ENCODE measurements at places on chromosomes 7 and 10.

DNA sequence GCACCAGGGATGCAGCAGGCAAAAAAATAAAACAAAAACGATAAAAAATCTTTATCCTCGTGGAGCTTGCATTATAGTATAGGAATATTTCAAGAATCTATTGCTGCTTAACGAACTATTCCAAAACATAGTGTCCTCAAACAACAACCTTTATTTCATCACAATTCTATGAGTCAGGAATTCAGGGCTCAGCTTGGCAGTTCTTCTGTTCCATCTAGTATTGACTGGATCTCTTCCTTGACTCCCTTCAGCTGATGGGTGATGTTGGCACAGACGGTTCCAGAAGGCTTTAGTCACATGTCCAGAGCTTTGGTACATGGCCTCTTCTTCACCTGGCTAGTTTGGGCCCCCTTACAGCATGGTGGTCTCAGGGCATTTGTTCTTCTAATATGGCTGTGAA is 88.0 kb downstream of the RTKN2 start:
- DNase-seq, result no peak

- DNase-seq, result no peak
Observed at GRCh38 chr7:74617180-74617744, 40.3 kb upstream of the GTF2I start.

- DNase-seq, result no peak
Observed at GRCh38 chr10:74786126-74786525, 40.3 kb upstream of the KAT6B start.

- DNase-seq, result no peak
Observed at GRCh38 chr10:86364491-86365345, 1.9 kb downstream of the GRID1 start.

- DNase-seq, result no peak
Observed at GRCh38 chr10:98316170-98316569, 48.2 kb upstream of the LOXL4 start.

GRCh38 chr7:134891696-134892678 is 94.3 kb upstream of the AGBL3 start:
- DNase-seq, result no peak
